ENCODE measurements at places on chromosomes 3 and 15.

- DNase-seq: no peak
Observed at GRCh38 chr15:71807691-71808091, 2.7 kb upstream of the NR2E3 start.

- no peak for DNase-seq
Observed at GRCh38 chr3:102223132-102223531, 211.7 kb upstream of the ZPLD1 start.

DNA sequence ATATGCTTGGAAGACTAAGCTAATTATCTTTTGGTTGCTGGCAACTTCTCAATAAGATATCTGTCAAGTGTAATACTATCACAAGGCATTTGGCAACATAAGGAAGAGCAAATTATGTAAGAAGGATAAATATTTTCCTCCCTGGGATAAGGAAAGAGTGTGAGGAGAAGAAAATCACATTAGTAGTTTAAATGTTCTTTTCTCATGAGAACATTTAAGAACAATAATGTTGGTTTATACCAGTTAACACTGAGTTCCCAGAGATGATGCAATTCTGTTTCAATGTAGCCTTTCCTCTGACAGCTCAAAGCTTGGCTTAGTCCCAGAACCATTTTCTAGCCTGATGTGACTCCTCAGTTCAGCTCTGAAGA is 66.1 kb upstream of the NPHP3 start:
- DNase-seq: no peak

DNA sequence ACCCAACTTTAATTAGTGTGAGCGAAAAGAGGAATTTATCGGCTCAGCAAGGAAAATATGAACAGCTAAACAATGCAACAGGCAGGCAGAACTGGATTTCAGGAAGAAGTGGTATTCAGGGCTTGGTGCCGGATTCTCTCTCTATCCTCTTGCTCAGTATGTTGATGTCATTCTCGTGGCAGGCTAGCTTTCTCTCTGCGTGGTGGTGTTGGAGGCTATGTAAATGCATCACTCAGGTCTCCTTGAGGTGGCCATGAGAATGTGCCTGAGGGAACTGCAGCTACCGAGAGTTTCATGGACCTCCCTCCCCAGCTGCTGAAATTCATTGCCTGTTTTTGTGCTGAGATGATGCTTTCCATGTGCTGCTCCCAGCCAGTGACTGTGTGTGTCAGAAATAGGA is 18.3 kb upstream of the SYN2 start:
- no peak for DNase-seq

- peak; percentile 2 for DNase-seq
Observed at GRCh38 chr15:75235760-75236729, 22.1 kb upstream of the GOLGA6C start.

GRCh38 chr3:177778633-177779032 is 581.4 kb upstream of the TBL1XR1 start:
- DNase-seq: no peak

DNA sequence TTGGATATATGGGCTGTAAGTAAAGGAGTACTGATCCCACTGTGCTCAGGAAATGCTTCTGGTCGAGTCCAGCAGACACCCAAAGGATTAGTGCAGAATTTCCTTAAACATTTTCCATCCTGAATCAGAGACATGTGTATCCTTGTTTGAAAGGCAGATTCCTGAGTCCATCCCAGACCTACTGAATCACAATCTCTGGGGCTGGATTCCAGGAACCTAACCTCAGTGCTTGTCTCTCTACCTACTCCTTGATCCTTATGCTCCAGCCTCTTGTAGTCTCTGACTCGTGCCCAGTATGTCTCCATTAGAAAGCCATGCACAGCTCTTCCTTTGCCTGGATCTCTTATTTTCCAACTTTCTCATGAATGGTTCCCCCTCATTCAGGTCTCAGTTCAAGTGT is 585.8 kb downstream of the NLGN1 start:
- no peak for DNase-seq

DNA sequence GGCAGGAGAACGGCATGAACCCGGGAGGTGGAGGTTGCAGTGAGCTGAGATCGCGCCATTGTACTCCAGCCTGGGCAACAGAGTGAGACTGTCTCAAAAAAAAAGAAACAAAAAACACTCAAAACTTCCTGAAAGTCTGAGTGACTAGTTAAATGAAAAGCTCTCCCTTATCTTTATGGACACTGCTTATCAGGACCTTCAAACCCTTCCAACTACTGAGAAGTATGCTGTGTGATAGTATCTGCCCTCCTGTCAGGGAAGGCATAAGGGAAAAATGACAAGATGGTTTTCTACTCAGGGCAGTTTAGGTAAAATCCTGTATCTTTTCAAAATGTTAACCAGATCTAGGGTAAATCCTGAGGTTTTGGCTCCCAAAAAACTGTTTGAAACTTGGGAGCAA is 21.8 kb downstream of the EMC7 start:
- DNase-seq: no peak

DNA sequence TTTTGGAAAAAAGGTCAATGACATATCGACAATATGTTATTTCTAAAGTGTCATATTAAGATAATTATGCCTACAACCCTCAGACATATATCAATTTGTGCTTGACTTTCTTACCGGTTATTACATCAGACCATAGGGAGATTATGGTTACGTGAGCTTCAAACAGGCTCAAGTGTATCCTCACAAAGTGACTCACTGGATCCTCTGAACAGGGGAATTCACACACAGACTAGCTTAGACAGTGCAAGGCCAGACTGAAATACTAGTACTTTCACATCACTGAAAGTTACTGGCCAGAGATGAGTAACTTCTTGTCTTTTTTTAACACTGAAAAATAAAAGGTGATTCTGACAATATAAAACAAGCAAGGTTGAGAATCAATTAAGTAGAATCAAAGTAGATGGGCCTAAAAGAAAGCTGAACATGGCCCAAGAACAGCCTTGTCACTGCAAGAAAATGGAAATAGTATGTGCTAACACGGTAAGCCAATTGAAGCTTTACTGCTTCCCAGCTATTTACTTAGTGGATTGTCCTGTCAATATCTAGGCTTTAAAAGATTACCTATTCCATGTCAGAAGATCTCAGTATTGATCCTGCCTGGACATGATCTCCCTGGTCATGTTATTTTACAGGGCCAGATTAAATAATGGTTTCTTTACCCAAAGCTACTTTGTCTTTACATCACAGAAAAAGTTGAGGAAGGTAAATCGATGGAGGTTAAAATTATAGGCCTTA is 848.6 kb downstream of the ROBO1 start:
- no peak for DNase-seq

DNA sequence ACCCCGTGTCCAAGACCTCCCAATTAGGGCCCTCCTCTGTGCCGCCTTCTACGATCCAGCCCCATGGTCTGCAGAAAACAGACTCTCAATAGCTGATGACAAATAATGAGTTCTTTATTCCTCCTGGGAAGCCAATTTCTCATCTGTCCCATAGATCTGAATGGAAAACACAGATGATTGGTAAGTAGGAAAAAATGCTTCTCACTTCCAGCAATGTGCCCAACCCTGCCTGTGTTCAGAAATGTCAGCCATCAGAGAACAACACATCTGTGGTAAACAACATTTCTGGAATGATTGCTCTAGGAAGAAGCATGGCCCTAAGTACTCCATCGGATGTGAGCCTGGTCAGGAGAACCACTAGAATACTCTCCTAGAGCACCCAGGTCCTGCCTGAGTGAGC is 240.5 kb upstream of the HES1 start:
- DNase-seq: no peak

DNA sequence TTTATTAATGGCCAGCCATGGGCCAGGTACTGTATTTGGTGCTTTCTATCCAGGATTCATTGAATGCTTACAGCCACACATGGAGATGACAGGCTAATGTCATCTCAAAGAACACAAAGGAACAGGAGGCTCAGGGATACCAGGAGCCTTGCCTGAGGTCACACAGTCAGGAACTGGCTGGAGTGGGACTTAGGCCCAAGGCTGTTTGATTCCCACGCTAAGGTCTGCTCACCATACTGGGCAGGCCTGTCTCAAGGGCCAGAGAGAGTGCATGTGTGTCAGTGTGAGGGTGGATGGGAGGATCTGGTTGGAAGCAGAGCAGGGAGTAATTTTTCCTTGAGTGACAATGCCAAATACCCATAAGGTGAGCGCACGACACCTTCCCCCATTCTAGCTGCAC is 37.6 kb downstream of the EPHB3 start:
- no peak for DNase-seq

DNA sequence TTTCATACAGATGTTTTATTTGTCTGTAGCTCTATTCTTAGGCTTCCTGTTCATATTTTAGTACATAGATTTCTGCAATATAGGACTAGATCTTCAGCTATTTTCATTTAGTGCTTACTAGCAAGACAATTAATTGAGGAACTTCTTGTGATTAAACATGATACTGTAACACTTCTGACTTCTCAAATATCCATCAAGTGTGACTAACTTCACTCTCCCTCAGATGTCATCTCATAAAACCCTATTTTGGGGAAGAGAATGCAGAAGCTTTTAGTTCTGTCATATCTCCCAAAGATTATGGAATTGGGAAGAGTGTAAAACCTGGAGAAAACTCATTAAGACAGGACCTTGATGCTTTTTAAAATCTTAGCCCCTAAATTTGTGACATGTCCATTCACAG is 28.6 kb upstream of the GOLIM4 start:
- no peak for DNase-seq

Data from iPS-NIHi11 (cell line).